ENCODE measurements at places on chromosomes 11 and 22.

GRCh38 chr11:89125298-89125697 lies 52.4 kb upstream of the TYR start:
- no peak for DNase-seq

DNA sequence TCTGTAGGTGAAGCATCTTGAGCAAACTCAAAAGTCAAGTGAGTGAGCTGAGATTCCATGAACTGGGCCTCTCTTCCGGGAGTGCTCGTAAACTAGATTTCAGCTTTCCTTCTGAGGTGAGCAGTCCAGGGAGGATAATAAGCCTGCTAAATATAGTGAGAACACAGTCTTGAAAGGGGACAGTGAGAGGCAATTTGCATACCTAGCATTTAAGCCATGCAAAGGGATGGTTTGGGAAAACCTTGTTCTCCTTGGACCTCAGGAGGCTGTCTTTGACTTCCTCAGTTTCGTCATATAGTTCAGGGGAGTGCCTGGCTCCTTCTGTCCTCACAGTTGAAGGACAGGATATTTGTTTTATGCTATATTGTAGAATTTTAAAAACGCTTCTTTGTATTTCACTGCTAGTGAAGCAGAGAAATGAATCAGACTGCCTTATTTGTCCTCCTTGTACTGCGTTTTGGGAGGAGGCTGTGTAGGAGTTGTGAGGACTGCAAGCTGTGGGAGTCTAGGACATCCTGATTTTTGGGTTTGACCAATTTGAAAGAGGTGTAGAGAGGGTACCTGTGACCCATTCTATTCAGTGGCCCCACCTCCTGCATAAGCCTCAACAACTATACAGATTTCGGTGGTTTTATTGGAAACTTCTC lies 11.0 kb upstream of the SORL1-AS1 start:
- DNase-seq, result no peak

- DNase-seq, result no peak
Observed at GRCh38 chr11:11349870-11350337, 3.1 kb downstream of the CSNK2A3 start.

- DNase-seq, result no peak
Observed at GRCh38 chr11:80328774-80329173, 887.9 kb upstream of the TENM4 start.

DNA sequence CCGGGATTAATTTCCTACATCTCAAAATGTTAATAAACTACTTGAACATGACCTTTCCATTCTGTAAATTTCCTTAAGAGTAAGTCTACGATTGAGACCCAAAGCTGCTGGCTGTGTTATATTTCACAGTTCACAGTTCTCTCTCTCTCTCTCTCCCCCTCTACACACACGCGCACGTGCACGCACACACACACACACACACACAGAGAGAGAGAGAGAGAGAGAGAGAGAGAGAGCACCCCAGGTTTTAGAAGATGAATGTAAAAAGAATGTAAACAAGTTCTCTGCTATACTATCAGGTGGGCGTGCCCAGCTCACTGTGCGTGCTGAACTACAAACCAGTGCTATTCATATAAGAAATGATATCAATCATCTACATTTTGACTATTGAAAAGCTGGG lies 3.3 kb downstream of the BDNF start:
- DNase-seq, result no peak

DNA sequence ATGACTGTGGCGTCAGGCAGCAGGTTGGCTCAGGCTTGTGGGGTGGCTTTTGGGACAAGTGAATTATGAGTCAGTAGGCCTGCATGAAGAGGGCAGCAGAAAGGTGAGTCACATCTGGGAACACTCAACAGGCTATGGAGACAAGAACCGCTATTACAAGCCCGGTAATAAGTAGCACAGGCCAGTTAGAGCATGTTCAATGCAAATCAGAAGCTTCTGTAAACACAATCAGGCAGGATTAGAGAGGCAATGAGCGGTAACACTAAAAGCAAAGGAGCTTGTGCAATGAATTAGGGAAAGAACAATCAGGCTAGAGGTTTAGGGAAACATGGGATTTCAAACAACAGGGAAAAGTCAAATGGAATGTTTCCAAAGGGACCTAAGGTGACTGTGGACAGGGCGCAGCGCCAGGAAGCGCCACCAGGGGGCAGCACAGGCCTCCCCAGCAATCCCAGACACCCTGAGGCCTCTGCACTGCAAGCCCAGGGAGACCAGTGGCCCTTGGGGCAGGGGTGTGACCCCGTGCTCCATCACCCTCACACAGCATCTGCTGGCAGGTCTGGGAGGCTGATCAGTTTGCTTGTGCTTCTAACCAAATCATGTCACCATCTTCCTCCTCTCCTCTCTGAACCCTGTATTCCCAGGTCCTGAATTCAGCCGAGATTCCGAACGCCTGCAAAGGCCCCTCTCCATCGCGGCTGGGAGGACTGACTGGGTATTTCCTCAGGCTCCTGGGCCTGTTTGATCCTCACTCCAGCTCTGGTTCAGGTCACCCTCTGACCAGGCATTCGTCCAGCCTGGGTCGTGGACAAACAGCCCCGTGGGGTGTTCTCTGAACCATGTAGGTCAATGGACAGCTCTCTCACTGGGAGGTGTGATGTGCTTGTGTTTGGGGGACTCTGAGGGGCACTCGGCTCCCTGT lies 50.0 kb downstream of the C11orf58 start:
- DNase-seq, result peak; percentile 59

DNA sequence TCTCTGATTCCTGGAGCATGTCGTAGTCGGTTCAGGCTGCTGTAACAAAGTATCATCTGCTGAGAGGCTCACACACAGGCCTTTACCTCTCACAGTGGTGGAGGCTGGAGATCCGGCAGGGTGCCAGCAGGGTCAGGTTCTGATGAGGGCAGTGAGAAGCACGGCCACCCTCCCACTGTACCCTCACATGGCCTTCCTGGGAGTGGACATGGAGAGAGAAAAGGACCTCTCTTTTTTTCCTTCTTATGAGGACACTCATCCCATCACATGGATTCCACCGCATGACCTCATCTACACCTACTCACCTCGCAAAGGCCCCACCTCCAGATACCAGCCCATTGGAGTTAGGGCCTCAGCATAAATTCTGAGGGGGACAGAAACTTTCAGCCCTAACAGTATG lies 99.5 kb downstream of the BCR start:
- no peak for DNase-seq

DNA sequence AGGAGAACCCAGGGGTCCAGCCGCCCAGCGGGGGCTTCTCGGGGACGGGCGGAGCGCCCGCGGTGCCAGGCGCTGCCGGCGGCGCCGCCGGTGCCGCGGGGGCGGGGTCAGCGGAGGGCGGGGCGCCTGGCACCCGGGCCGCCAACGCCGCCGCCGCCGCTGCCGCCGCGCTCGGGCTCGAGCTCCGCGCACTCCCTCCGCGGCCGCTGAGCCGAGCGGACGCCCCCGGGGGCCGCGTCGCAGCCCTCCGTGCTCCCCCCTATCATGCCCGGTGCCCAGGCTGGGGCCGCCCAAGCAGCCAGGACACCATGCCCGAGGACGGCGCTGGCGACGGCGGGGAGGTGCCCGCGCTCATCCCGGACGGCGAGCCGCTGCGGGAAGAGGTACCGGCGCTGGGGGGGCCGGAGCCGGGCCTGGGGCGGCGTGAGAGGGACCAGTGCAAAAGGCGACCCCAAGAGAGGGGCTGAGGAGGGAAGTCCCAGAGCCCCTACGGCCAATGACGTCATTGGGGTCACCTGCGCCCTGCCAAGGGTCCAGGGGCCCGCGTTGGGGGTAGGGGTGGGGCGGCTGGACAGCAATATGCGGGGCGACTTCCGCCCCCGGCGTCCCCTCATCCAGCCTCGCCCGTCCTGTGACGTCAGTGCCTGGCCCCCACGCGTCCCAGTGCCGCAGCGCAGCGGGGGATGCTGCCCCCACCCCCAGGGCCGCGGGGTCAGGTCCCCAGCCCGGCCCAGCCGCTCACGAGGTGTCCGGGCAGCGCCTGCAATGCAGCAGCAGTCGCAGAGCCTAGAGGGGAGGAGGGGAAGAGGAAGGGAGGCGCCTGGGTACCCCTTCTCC lies at the start of gene TMEM151A:
Gene TMEM151A, plus strand, starts transcription at position 189 of the 837 bp plus-strand sequence. Its CDS starts 120 bp downstream, at position 309.
- DNase-seq, result no peak

- DNase-seq, result no peak
Observed at GRCh38 chr11:12715941-12716340, 41.7 kb downstream of the TEAD1 start.

GRCh38 chr22:46866591-46866990 lies 104.1 kb downstream of the TBC1D22A start:
- DNase-seq, result no peak

DNA sequence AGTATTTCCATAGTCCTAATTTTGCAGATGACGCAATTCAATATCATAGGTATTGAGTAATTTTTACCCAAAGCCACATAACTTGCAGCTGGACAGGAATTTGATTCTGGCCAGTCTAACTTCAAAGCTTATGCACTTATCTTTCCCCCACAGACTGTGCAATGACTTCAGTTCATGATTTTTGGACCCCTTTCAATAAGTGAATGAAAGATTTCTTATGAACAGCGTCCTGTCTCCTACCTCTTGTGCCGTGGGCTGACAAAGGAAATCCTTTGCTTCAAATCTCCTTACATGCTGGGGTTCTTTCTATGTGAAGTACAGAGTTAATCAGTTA lies 217.7 kb upstream of the KIRREL3 start:
- DNase-seq, result no peak

DNA sequence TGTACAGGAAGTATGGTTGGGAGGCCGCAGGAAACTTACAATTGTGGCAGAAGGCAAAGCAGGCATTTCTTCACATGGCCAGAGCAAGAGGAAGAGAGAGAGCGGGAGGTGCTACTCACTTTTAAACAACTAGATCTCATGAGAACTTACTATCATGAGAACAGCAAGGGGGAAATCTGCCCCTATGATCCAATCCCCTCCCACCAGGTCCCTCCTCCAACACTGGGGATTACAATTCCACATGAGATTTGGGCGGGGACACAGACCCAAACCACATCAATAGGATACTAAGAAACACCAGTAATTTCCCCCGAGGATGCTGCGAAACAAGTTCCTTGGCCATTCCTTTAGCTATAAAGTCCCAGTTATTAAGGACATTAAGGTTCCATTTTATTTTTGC lies 94.1 kb upstream of the SC5D start:
- DNase-seq, result no peak

DNA sequence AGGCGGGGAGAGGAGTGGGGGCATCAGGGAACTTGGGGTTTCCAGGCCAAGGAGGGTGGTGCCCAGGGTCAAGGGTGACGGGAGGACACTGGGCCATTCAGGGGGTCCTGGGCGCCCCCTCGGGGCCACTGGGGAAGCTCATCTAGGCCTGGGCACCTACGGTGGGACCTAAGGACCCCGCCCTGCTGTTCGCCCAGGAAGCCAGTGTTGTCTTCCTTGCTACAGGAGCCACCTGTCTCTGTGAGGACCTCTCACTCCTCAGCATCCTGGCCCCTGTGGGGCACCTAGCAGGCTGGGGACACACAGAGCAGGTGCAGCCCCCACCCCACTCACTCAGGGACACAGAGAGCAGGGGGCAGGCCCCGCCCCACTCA lies 191.6 kb downstream of the IGLL1 start:
- no peak for DNase-seq

DNA sequence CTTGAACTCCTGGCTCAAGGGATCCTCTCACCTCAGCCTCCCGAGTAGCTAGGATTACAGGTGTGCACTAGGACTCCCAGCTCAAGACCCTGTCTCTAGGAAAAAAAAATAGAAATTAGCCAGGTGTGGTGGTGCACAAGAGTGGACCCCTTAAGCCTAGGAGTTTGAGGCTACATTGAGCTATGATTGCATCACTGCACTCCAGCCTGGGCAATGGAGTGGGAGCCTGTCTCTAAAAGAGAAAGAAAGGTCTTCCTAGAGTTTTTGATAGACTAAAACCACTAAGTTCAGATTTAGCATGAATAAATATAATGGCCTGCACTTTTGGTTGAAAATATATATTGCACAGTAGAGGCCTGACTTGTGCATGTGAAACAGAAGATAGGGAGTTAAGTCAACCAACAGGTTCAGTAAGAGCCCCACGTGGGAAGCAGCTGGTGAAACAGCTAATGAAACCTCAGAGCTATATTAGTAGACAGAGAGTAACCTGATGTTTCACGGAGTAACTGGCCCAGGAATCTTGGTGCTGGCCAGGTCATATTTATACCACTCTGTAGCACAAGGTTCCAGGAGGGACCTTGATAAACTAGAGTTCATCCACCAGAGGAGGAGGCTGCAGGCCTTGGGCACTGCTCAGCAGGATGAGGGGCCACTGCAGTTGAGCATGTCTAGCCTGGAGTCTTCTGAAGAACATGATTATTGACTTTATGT lies 4.6 kb upstream of the MICAL3 start:
- no peak for DNase-seq

GRCh38 chr11:120744016-120744994 lies 232.8 kb downstream of the GRIK4 start:
- no peak for DNase-seq

- no peak for DNase-seq
Observed at GRCh38 chr11:134539285-134539684, 127.2 kb upstream of the B3GAT1 start.

DNA sequence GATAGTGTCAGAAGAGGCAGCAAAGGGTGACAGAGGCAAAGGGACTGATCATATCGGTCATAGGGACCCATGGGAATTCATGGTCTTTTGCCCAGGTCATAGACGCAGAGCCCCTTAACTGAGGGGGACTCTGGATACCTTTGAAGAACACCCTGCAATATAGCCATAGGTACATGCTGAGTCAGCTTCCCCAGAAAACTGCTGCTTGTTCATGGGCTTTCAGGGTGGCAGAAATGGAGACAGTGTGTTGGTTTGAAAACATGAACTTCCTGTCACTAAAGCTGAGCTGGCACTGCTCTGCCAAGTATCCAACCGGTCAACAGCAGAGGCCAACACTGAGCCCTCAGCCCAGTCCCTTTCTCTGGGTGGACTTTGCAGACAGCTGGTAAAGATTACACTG lies 114.2 kb downstream of the EFCAB6 start:
- no peak for DNase-seq

- DNase-seq, result no peak
Observed at GRCh38 chr11:68993546-68993945, 12.8 kb upstream of the MRGPRD start.

- DNase-seq, result no peak
Observed at GRCh38 chr22:46390652-46391301, 55.3 kb downstream of the TRMU start.

DNA sequence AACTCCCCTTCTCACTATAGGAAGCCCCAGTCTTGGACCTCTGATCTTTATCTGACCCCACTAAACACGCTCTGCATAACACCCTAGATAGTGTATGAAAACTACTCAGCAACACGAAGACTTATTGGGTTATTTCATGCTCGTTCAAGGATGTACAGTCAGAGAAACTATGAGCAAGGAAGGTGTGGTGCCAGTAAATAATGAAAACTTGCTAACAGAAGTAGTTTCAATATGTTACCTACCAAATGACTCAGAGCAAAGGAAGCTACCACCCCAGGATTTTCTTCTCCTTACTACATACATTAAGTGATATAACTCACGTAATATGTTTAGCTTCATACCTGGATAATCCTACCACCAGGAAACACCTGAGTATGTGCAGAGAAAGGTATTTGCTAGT lies 25.9 kb upstream of the LYVE1 start:
- DNase-seq, result no peak

GRCh38 chr11:46455834-46456233 lies 64.3 kb upstream of the CHRM4 start:
- no peak for DNase-seq

GRCh38 chr11:90288212-90288821 lies 65.5 kb upstream of the CHORDC1 start:
- DNase-seq, result peak; percentile 8
